ENCODE measurements at places on chromosomes 1 and 21.

GRCh38 chr1:117654493-117655219 lies 48.8 kb downstream of the TENT5C start:
- no peak for DNase-seq

GRCh38 chr1:161866241-161866640 lies 100.1 kb downstream of the ATF6 start:
- no peak for DNase-seq

- DNase-seq, result no peak
Measured at GRCh38 chr1:246588159-246588721, 22.0 kb downstream of the CNST start.

- DNase-seq, result no peak
Measured at GRCh38 chr1:76145332-76145731, 70.8 kb downstream of the ST6GALNAC3 start.

- DNase-seq, result no peak
Measured at GRCh38 chr1:101241485-101242225, 4.8 kb downstream of the S1PR1 start.

GRCh38 chr21:40684726-40685125 lies 162.2 kb downstream of the DSCAM start:
- DNase-seq, result no peak

DNA sequence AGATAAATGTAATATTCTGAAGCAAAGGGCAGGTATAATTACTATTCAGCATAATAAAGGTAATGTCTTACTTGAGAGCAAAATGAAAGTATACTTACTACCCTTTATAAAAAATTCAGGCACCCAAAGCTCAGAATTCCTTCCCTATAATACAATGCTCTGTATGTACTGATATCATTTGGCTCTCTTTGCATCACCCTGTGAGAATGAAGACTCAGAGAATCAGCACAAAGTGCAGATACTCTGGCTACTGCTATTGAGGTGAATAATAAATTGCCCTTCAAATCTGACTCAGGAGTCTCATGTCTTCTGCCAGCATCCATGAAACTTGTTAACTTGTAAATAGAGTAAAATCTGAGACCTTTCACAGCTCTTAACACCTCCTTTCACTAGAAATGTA lies 108.5 kb upstream of the KCTD3 start:
- no peak for DNase-seq

Data from activated CD8-positive, alpha-beta memory T cell treated with anti-CD3 and anti-CD28 coated beads for 1 hour (primary cell).